CD4-positive, alpha-beta T cell treated with Interferon gamma for 1 hour (primary cell): ENCODE measurements at places on chromosomes 12 and 14.

- no peak for DNase-seq
Observed at GRCh38 chr14:61247935-61248334, 33.2 kb downstream of the TMEM30B start.

GRCh38 chr12:60394665-60395064, 798.8 kb downstream of the SLC16A7 start:
- DNase-seq = no peak

GRCh38 chr14:34502545-34503225, 36.8 kb downstream of the EAPP start:
- no peak for DNase-seq

DNA sequence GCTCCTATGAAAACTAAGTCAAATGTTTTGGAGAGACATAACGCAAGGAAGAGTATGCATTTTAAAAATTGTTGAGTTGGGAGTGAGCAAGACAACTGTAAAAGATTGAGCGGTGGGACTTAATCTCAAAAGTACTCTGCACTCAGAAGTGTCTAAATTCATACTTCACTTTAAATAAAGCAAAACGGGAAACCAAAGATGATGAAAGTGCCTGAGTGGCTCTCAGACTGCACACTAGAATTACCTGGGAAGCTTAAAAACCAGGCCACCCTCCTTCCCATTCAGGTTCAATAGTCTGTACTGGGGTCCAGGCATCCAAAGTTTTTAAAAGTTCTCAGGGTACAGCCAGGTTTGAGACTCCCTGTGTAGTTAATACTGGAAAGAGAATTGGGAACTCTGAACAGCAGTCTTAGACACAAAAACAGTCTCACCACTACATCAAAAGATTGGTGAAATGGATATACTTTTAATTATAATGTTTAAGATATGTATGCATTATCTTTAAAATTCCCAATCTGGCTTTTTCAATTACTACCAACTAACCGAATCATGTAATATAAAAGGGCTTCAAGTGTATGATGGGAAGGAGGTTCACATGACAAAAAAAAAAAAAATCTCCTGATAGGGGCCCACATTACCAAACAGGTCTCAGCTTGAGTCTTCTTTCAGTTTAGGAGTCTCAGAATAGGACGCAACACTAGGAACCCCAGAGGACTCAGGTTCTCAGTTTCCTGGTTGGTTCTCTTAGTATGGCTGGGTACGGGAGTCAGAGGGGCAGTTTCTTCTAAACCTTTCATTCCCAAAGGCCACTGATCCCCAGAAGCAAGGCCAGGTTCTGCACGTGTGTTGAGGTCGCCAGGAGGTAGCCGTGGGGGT, 1.0 kb downstream of the HOMEZ start:
- DNase-seq = no peak

DNA sequence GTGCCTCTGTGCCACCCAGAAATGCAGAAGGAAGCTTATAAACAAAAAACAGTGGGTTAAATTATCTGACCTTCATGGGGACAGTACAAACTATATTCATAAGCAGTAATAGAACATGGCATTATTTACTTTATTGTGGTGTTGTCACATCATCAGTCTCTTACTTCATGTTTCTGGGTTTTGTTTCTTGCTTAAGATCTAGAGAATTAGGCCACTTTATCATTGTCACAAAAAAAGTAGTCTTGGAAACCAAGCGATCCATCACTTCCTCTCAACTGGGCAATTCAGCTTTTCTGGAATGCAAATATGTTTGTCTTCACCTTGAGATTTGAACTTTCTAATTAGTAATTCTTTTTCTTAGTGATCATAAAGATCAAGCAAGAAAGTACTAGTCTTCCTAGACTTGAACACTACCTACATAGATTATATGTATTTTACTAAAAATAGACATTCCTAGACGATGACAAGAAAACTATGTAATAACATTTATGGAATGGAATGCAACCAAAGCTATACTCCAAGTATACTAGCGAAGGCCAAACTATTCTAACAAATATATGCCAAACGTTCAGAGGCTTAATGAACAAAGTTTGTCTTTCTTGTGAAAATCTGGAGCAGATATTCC, 363.4 kb downstream of the DAD1 start:
- DNase-seq = no peak

DNA sequence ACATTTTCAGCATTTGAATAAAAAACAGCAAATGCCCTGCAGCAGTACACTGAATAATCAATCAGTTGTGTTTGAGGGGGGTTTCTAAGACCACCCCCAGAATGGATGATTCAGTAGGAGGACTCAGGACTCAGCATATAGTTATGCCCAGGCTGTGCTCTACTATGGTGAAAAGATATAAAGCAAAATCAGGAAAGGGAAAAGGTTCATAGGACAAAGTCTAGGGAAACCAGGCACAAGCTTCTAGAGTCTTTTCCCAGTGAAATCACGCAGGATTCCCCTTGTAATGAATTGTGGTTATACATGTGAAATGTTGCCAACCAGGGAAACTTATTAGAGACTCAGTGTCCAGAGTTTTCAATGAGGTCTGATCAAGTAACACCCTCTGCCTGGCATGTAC, 25.0 kb upstream of the SLC17A8 start:
- DNase-seq = no peak

- no peak for DNase-seq
Observed at GRCh38 chr12:66197495-66197921, 8.5 kb downstream of the IRAK3 start.

DNA sequence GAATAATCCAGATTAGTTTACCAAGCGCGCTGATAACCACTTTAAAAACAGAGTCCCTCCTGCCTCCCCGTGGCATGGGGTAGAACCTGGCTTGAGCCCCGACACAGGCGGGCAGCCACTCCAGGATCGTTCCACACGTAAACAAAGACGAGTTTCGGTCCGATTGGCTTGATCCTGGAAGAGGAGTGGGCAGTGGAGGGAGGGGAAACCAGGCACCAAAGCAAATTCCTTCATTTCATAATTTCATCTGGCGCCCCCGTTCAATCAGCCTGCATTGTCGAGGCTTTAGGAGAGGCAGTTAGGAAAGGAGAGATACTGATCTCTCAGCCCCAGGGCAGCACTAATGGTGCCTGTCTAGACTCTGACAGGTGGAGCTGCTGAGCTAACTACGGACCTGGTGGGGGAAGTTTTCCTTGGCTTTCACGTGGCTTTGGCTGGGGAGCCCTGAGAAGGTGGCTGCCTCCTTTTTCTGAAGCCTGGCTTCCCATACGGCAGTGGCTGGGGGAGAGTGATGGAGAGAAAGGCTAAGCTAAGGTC, 751 bp upstream of the GPRC5A start:
- DNase-seq = no peak

DNA sequence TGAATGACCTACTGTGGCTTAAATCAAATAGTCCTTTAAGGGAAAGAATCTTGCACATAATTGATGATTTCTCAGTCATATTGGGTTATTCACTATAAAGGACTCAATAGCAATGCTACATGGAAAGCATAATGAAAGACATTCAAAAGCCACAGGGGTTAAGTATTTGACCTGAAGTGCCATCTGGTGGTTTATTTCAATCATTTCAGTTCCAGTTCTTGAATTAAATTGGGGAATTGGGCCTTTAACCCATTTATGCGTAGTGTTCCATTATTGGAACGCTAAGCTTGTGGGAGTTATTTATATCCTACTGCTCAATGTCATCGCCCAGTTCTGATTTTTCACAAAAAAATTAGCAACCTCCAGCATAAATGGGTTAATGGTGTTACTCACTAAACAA, 41.3 kb upstream of the C12orf71 start:
- no peak for DNase-seq

DNA sequence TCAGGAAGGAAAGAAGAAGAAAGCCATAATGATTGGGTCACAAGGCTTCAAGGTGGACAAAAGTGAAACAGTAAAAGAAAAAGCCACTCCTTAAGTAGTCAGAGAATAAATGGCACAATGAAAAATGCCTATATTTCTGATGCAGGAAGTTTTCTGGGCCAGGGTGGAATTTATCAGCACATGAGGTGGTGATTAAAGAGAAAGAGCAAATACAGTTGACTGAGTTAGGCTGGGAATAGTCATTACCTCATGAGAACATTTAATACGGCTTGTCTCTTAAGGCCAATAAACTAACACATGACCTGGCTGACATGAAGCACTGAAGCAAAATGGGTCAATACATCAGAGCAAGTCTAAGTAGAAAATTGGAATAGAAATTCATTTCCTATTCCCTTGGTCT, 499.7 kb downstream of the TMTC2 start:
- no peak for DNase-seq

- DNase-seq = no peak
Observed at GRCh38 chr12:107368586-107368985, 275.2 kb upstream of the CRY1 start.

- peak; percentile 32 for DNase-seq
Observed at GRCh38 chr12:24948757-24949722, at the start of gene BCAT1. TSS of gene BCAT1 (minus strand) at chr12:24949101. CDS start at chr12:24948932, 169 bp downstream.

DNA sequence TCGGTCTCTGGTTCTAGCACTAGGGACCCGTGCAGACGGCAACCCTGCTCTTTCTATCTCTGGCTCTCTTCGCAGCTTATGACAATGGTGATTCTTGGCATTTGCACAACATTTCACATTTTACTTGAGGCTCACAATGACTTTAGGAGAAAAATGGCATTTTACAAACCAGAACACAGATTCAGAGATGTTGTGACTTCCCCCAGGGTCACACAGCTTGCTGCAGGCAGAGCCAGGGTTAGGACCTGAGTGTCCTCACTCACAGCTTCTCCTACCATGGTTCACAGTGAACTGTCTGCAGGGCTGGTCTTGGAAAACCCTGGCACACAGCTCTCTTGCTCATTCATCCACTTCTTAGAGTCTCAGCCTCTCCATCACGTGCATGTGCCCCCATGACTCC, 23.7 kb downstream of the P2RX7 start:
- DNase-seq = no peak

- DNase-seq = peak; percentile 70
Observed at GRCh38 chr14:51828017-51828797, 32.2 kb upstream of the GNG2 start.

DNA sequence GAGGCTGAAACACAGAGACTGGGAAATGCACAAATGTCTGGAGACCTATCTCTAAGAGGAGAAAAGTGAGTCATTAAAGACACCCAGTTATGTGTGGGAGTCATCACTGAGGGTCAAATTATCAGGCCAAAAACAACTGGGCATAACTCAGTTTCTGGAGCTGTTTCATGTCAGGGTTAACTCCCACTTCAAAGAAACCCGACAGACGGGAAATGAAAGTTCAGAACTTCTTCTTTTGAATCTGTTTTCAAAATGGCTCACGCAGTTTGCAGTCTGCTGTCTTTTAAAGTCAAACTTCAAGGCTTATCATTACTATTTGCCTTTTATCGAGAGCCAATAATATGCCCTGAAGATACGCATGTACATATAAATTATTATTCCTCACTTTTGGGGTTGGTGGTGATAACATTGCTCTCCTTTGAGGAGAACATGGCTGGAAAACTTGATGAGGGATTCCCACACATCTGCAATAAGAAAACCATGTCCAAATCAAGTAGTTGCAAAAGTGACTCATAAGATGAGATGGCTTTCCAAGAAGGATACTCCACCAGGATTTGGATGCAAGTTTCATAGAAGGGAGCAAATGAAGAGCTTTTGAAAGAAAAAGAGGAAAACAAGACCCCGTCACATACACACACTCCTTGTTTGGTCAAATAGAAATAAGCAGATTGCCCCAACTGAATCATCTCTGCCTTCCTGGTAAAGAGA, 341.4 kb downstream of the ADAMTS20 start:
- DNase-seq = no peak

- DNase-seq = no peak
Observed at GRCh38 chr12:109594556-109595317, 21.1 kb downstream of the MVK start.

DNA sequence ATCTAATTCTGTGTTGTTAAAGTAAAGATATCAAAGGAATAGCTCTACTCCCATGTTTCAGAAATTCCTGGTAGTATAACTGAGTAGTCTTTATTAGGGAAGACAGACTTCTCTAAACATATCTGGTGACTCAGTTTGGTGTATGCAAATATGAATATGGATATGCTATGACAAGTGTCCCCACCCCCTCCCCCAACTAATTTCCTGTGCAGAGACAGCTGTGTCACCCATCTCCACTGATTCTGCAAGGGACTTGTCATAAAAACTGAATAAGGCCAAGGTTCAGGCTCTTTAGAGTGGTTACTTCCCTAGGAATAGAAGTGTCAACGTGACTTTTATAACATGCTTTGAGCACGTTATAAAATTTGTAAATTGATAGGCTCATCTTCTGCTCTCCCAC, 429.1 kb downstream of the DAD1 start:
- DNase-seq = no peak

GRCh38 chr12:111788178-111788654, 21.5 kb downstream of the ALDH2 start:
- no peak for DNase-seq

DNA sequence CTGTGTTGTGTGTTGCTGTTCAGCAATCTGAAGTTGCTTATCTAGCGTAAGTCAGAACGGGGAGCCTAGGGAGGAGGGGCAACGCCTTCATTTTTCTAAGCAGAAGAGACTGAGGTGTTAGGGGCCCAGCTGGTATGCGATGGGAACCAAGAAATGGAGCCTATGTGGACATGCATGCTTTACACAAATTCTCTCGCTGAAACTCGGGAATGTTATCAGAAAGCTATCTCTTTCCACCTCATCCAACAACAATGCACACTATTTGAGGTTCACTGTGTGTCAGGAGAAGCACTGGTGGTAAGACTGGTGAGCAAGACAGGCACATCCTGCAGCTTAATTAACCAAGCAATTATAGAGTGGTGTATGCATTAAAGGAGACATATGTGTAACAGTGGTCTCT, 89.7 kb downstream of the NRXN3 start:
- no peak for DNase-seq

DNA sequence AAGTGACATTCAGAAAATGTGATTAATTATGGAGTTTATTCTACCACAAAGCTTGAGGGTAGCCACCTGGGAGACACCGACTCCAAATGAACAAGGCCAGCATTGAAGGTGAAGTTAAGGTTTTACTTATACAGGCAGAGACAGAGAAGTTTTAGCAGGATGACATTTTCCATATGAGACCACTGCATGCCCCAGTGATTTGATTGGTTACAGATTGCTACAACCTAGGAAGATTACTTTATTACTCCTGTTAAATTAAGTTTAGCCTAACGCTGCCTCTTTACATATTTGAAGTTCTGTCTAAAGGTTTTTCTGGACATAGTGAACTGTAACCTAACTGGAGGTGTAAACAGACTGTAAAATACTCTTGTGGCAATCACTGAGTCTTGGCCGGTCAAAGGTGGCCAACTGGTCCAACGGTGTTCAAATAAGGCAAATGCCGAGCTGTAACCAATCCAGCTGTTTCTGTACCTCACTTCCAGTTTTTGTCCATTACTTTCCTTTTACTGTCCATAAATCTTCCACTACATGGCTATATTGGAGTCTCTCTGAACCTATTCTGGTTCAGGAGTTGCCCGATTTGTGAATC, 57.2 kb downstream of the RIN3 start:
- no peak for DNase-seq
